ENCODE measurements at places on chromosomes 12 and 14. TPM values are rescaled to one million over a fixed set of nuclear protein-coding genes. Genes with fewer than 3 reads are reported as not detected.

GRCh38 chr12:1591543-1591942 lies 2.8 kb downstream of the FBXL14 start:
- DNase-seq: peak; percentile 58

LRFN5 gene
- 3.6 TPM for total RNA-seq

- DNase-seq: peak; percentile 57
Observed at GRCh38 chr14:92986254-92987147, 63.6 kb downstream of the CHGA start.

DNA sequence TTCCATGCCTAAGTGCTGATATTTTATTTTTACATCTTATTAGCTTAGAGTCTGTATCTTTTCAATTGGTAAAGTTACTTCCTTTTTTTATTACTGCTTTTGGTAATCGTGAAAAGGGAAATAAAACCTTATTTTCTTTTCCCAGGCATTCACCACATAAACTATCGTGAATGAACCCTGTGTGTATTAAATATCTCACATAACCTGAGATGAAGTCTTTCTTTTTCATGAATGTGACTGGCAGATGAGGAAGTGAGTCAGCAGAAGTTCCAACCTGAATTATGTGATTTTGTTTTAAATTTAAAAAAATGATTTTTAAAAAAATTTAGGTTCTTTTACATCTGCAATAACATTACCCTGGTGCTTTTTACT lies 26.0 kb downstream of the MYBPC1 start:
- no peak for DNase-seq

GRCh38 chr14:22291406-22291805 lies 297.6 kb downstream of the DAD1 start:
- no peak for DNase-seq

POTEM gene
- not detected for total RNA-seq

DNA sequence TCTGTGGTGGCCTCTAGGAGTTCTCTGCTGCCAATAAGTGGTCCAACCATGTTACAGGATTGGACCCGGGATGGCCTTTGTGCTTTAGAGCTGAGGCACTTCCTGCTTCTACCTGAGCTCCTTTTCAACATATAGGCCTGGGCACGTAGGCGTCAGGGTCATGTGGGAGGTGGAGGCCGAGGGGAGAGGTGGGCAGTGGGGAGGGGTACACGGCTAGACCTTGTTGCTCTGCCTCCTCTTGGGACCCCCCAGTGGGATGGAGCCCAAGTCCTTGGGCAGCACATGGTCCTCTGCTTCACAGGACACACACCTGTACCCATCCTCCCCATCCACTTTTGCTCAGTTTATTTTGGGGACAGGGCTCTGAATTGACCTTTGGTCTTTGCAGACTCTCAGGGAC lies 7.4 kb downstream of the RBP5 start:
- DNase-seq: no peak

DNA sequence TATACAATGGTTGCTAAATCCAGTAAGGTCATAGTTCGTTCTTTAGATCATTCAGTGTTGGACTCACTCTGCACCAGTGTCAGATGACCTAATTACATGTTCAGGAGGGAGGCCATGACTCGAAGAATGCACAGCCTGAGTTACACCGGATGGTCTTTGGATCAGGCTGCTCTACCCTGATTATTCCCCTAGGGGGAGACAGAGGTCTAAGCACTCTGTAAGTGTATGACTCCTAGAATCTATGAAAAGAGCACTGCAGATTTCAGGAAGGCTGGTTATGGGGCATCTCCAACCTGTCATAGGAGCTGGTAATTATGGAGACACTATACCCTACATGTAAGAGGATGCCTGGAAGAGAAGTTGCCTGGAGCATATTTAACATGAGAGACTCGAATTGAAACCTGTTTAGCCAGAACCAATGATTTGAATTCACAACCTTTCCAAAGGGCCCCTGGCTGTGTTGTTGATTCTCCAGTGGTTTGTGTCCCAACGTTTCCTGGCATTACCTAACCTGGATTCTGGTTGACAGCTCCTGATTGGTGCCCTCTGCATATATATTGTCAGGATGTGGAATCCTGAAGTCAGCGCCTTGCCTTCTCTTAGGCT lies at the start of gene MUCL1:
MUCL1 (plus strand) TSS at position 584 of the 606 bp plus-strand sequence. CDS start 67 bp downstream, outside the sequence.
- DNase-seq: peak; percentile 38

DNA sequence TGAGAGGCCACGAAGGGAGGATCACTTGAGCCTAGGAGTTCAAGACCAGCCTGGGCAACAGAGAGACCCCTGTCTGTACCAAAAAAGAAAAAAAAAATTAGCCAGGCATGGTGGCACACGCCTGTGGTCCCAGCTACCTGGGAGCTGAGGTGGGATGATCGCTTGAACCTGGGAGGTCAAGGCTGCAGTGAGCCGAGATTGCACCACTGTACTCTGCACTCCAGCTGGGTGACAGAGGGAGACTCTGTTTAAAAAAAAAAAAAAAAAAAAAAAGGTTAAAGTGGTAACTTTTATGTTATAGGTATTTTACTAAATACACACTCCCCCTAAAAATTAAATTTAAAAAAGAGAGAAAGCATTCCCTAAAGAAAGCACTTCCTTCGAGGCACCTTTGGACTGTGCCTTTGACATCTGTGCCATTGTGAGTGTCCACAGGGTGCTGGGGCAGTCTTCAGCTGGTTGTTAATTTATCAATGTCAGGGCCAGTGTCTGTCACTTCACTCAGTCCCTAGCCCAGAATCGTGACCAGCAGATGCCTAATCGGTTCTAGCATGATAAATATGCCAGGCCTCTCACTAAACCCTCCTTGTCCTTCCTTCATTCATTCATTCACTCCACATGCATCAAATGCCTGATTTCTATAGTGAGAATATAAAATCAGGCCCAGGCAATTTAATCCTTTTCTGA lies 63.1 kb downstream of the B4GALNT3 start:
- no peak for DNase-seq

- DNase-seq: no peak
Observed at GRCh38 chr12:56683-57346, 9.8 kb upstream of the IQSEC3 start.

GRCh38 chr14:73455294-73455693 lies 3.1 kb downstream of the NUMB start:
- no peak for DNase-seq

DNA sequence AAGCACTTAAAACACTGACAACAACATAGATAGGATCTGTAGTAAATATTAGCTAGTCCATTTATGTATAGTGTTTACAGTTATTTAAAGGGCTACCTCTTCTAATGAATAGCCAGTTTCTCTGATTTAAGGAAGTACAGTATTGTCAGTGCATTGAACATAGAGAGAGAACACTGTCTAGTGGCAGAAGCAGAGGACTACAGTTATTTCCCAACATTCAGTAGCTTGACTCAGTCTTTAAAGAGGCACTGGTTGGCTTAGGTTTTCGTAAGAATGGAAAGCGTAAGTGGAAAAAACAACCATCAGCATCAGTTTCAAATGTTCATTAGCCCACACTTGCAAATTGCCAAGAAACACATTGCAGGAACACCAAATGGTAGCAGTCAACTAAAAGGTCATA lies 125.0 kb upstream of the HMGA2 start:
- peak; percentile 76 for DNase-seq

FOXG1 gene
- not detected for total RNA-seq

DNA sequence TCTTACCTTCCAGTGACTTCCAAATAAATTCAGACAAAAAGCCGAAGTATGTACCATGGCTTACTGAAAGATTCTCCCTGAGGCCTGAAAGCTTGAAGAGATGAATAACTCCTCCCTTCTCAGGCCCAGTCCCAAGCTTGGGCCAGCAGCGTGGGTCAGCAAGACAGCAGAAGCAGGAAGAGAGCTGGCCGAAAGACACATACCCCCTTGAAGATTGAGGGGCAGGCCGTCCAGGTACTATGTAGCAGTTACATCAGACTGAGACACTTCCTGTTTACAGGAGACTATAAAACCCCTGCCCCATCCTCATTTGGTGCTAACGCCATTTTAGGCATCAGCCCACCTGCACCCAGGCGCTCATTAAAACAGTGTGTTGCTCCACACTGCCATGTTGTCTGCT lies 15.0 kb downstream of the NDUFA12 start:
- DNase-seq: no peak

DNA sequence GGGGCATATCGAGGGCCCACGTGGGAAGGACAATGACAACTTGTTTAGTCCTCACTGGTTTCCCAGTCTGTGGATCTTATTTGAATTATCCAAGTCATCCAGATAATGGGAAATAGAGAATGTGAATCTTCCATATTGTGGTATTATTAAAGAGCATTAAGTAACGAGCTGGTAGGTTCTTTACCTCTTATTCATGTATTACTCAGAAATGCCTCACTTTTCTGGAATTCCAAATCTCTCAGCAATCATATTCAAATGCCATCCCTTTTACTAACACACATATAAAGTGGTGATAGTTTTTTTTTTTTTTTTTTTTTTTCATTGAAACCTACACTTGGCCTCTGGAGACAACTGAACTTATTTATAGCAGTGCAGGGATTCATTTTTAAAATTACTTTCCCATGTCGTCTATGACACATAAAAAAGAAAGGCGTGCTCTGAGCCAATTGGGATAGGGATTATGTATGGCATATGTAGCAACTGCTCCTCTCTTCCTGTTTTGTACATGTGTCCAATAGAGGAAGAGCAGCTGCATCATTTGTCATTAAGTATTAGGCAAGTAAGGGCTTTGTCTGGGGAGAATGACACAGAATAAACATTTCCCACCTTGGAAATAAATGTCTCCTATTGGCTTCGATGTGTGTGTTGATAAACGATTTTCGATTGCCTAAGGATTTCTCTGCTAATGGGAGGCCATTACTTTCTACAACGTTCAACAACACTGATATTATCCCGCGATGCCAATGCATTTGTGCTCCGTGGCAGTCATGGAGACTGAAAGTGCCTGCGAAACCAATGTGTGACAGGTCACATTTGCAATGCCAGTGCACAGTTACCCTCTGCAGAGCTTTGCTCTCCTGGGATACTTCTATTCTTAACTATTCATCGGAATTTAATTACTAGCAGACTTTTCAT lies 78.6 kb upstream of the IFNG-AS1 start:
- peak; percentile 78 for DNase-seq

DNA sequence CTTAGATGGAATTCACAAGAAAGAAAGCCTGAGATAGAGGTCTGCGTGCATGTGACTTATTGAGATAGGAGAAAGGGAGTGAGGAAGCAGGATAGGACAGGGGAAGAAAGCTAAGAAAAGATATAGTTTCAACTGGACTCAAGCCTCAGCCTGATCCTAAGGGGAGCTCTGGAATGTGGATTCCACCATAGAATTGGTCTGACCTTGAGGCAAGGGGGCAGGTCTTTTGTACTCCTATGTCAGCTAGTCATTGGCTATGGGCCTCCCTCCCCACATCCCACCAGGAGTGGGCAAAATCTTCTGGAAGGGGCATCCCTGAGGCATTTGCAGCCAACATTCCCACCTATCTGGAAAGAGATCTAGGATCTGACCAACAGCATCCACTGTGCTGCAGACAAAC lies 88.5 kb upstream of the HSPB8 start:
- DNase-seq: no peak

DNA sequence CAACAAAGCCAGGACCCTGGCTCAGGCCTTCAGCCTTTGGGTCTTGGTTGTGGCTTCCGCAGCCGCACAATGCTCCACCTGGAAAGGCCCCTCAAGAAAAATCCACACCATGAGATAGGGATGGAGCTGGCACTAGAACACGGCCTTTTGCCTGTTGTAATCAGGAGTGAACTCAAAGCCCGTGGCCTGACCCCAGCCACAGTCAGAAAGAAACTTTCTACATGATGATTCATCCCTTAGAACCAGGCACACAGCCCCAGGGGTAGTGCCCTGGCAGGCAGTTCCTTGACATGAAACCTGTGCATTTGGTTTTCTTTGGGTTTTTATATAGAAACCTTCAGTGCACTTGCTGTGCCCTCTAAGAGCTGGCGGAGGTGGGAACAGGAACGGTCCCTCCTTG lies 5.1 kb downstream of the CLMN start:
- DNase-seq: peak; percentile 4

- DNase-seq: no peak
Observed at GRCh38 chr14:24122898-24123297, 7.6 kb upstream of the FITM1 start.

CCDC88C gene
- total RNA-seq: 0.17 TPM

- no peak for DNase-seq
Observed at GRCh38 chr12:108361606-108362005, 22.5 kb upstream of the CMKLR1 start.

GRCh38 chr14:32710731-32711680 lies 227.7 kb upstream of the NPAS3 start:
- DNase-seq: peak; percentile 75

Data from fibroblast of lung (primary cell).